Stimulated activated CD4-positive, alpha-beta T cell treated with anti-CD3 and anti-CD28 coated beads, TNF-alpha, amount 100 ng/mL, for 24 hours (primary cell): ENCODE measurements at places on chromosomes 6 and 20.

DNA sequence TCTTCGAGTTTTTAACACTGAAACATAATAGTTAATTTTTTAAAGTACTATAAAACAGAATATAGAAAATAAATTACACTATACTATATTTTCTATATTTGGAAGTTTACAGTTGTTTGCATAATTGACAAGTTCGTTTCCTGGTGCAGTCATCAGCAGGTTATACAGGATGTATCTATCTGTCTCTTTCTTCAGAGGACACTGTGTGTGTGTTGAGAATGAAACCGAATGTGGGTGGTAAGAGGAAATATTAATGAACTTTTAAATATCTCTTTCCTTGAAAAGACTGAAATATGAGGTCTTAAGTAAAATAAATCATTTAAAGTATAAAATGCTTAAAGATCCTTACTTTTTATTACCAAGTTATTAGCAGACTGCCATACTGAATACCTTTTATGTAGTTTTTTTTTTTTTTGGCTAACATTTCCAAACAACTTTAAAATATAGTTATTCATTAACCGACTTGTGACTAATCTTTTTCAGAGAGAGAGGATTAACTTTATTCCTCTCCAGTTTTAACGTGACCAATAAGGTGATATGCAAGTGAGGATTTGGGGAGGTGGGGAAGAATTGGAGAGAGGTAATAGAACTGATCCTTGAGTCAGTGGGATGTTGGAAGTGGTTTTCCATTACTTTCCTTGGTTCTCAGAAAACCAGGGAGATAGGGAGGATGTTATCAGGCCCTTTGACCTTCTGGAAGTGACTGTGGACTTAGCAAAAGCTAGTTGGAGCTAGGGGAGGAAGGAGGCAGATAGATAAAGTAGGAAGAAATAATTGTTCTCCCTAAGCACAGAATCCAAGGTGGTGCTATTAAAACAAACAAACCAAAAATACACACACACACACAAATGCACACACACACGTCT, 380.0 kb upstream of the FLRT3 start:
- DNase-seq, result no peak

DNA sequence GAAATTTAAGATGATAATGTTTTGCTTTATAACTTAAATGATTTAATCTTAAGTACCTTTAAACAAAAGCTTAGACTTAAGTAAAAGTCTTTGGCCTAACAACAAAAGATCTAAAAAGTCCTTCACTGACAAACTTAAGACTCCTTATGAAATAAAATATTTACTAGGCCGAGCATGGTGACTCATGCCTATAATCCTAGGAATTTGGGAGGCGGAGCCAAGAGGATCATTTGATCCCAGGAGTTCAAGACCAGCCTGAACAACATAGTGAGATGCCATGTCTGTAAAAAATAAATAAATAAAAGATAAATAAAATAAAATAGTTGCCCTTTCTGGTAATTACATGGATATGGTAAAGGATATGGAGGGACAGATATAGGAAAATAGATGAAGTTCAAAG, 12.4 kb downstream of the KATNA1 start:
- no peak for DNase-seq

GRCh38 chr6:129350278-129350677, 359.7 kb downstream of the ARHGAP18 start:
- DNase-seq, result no peak

DNA sequence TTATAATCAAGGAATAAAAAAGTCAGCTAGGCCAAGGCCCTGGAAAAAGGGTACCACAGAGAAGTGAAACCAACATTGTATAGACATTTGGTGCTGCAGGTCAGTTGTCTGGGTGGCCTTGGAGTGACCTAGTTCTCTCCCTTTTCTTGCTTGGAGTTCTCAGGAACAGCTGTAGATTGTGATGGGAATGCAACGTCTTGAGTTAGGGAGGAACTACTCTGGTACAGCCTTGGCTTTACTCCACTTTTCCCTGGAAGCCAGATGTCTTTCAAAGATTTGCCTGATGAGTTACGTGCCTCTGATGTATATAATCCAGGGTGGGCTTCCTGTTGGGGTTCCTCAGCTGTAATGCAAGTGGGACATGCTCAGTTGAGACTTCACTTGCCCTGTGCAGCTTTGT, 694.7 kb downstream of the HTR1B start:
- DNase-seq, result no peak

GRCh38 chr6:29081312-29081711, 5.8 kb downstream of the OR2B3 start:
- DNase-seq, result no peak

DNA sequence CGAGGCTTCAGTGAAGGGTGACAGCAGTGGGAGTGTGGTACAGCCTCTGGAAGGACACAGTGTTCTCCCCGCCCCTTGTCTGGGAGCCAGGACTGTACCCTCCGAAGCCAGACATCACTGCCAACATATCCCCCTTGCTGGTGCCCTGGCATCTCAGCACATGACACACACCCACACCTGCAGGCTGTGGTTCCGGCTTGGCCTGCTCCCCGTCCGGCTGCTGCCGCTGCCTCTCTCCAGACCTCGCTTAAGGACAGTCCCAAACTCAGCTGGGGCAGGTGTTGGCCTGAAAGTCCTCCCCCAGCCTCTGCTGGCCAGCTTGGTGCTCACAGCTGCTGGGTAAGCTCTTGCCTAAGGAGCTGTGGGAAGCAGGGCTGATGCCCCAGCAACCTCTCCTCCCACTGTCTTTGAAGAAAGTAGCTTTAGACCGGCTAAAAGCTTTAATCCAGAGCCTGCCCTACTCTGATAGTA, 7.0 kb downstream of the EMILIN3 start:
- DNase-seq, result no peak

DNA sequence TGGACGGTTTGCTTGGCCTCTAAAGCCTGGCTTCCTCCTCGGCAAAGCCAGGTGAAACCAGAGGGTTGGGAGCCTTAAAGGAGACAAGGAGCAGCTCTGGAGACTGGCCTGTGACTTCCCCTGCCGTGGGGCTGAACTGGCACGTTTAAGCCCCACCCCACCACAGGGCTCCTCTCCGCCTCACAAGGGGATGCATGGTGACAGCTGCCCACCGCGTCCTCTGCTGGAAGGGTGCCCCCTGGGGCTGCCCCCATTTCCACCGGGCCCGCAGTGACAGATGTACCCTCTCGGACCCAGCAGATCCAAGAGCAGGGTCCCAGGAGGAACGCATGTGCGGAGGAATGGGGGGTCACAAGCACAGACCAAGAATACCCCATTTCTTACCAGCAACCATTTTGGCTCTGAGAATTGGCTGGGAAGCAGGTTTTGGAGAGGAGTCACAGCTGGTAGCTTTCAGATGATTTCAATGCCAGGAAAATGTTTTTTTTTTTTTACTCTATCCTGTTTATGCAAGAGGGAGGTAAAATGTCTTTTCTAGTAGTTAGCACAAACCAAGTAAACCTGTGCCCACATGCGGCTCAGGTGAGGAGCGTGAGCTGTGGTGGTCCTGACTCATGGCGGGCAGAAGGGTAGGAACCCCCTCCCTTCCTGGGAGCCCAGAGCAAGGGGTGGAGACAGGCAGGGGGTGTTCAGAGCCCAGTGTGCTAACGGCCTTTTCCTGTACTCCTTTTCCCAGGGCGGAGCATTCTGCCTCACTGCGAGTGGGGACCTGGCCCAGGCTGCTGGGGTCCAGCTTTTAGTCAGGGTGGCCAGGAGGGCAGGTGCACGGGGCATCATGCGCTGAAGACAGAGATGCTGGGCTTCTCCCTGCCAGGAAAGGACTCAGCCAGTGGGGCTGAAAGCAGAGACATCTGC, 33.0 kb downstream of the FRMD1 start:
- no peak for DNase-seq

GRCh38 chr6:143839196-143839595, 3.9 kb upstream of the LTV1 start:
- DNase-seq, result no peak

DNA sequence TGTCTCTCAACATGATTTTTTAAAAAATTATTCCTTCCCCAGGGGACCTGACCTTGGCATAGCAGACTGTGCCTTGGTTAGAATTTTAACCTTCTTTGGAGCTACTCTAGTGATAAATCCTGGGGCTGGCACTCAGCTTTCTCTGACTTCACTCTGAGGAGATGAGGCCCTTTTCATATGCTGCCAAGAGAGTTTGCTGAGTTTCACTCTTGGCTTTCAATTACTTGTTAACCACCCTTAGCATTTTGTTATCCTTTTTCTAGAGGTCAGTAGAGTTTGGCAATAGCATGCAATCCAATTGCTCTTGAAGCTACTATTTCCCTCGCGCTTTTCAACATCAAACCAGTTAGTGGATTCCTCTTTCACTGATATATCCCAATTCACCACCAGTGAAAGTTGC, 920.3 kb downstream of the EYS start:
- no peak for DNase-seq
